ENCODE measurements at places on chromosomes 1 and 21.
A peak's percentile ranks its signal among the peaks of the same experiment; 100 is the strongest.

GRCh38 chr1:61162520-61163258 is 80.3 kb downstream of the NFIA start:
- DNase-seq = peak; percentile 32

GRCh38 chr1:172136925-172137324 is 283.6 kb upstream of the C1orf105 start:
- DNase-seq = peak; percentile 38

- DNase-seq = peak; percentile 38
Observed at GRCh38 chr1:157540852-157541251, 11.5 kb downstream of the FCRL5 start.

GRCh38 chr1:196516373-196516772 is 91.9 kb downstream of the KCNT2 start:
- DNase-seq = peak; percentile 7

DNA sequence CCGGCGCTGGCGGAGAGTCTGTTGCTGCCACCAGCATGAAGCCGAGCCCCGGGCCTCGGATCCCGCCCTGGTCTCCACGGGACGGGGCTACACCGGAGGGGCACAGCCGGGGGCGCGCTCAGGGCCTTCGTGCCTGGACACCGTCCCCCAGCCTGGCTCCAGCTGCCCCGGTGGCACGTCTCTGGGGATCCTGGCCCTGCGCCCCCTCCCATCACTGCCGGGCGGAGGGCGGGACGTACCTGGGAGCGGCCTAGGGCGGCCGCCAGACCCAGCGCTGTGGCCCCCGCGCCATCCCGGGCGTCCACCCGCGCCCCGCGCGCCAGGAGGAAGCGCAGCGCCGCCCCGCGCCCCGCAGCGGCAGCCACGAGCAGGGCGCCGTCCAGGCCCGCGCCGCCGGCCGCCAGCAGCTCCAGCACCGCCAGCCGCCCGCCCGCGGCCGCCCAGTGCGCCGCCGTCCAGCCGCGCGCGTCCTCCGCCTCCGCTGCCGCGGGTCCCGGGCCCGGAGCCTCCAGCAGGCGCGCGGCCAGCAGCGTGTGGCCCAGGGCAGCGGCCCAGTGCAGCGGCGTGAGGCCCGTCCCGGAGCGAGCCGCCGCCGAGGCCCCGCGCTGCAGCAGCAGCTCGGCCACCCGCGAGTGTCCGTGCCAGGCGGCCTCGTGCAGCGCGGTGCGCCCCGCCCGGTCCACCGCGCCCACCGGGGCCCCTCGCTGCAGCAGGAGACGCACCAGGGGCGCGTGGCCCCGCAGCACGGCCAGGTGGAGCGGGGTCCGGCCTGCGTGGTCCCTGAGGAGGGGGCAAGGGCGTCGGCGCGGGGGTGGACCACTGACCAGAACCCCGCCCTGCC is 1.0 kb downstream of the ANKRD65 start:
- DNase-seq = no peak

GRCh38 chr1:109816175-109816811 is 52.6 kb upstream of the EPS8L3 start:
- DNase-seq = peak; percentile 49

GRCh38 chr1:97423403-97423802 is 497.4 kb downstream of the DPYD start:
- no peak for DNase-seq

GRCh38 chr1:34681480-34682451 is 73.1 kb upstream of the GJB5 start:
- peak; percentile 26 for DNase-seq

DNA sequence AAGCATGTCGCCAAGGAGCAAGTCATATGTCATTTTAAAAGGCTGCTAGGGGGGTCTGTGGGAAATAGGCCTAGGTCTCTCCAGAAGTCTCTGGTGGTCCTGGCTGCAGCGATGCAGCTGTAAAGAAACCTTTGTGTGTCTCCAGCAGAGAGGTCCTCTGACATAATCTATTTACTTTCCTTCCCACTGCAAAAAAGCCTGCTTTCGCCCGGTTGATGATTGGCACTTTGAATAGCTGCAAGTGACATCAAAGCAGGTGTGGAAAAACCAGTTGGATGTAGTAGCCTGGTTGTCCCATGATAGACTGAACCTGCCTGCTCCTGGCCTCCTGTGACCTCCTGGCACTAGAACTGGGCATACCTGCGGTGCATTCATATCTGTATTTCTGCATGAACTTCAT is 13.8 kb downstream of the RASSF5 start:
- no peak for DNase-seq

DNA sequence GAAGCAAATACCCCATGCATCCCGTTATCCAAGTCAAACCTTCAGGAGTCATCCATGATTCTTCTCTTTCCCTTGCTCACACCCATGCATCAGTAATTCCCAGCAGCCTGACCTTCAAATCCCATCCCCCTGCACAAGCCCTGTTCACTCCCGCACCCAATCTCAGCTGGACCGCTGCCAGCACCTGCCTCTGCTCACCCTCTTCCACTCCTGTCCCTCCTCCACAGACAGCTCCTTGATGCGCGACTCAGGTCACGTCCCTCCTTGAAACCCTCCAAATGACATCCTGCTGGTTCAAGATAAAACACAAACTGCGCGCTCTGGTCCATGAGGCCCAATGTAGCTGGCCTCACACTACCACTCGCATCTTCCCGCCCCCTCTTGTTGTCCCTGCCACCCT is 43.4 kb upstream of the MPZL1 start:
- DNase-seq = no peak

- peak; percentile 81 for DNase-seq
Observed at GRCh38 chr1:172109359-172109758, 268.1 kb downstream of the DNM3 start.

DNA sequence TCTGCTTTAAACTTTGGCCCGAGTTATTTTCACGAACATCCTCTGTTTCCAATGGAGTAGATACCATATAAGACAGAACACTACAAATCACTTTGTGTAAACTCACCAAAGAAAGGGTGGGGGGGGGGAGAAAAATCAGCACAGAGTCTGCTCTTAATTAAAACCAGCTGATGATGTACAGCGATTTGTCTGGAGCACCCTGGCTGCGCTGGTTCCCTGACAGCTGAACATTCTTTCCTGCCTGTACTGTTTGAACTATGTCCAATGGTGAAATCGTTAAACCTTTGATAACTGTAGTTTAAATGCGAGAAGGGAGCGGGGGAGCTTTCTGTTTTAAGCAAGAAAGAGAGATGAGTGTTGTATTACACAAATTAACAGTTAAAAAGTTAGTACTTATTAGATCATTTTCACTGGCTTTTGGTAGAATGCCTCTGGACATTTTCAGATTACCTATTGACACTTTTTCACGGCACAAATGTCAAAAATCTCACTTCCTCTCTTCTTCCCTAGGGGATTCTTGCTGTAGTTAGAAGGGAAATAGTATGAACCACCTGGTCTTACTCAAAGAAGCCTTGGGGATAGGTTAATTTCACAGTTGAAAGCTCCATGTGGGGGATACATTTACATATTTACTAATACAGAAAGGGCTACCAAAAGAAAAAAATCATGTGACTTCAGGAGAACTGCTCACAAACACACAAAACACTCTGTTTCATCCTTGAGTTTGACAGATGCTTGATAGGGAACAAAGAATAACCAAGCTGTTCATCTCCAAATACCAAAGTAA is 140.2 kb upstream of the RUNX1 start:
- DNase-seq = peak; percentile 96

- DNase-seq = peak; percentile 86
Observed at GRCh38 chr1:232704694-232705680, 75.1 kb upstream of the SIPA1L2 start.

DNA sequence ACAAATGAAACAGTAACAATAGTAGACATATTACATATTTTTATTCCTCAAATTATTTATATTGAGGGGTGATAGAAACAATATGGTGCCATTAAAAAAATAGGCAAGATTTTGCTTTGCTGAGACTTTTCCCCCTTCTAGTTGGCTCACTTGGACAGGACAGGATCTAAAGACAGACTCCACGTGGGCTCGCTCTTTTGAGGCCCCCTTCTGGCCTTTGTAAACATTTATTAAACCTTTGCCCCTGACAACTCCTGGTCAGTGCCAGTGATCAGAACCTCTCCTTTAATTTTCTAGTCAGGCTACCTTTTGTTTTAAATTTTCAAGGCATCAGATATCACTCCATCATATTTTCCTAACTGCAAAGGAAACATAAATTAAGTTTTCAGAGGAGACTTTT is 49.7 kb upstream of the IFI44L start:
- no peak for DNase-seq

DNA sequence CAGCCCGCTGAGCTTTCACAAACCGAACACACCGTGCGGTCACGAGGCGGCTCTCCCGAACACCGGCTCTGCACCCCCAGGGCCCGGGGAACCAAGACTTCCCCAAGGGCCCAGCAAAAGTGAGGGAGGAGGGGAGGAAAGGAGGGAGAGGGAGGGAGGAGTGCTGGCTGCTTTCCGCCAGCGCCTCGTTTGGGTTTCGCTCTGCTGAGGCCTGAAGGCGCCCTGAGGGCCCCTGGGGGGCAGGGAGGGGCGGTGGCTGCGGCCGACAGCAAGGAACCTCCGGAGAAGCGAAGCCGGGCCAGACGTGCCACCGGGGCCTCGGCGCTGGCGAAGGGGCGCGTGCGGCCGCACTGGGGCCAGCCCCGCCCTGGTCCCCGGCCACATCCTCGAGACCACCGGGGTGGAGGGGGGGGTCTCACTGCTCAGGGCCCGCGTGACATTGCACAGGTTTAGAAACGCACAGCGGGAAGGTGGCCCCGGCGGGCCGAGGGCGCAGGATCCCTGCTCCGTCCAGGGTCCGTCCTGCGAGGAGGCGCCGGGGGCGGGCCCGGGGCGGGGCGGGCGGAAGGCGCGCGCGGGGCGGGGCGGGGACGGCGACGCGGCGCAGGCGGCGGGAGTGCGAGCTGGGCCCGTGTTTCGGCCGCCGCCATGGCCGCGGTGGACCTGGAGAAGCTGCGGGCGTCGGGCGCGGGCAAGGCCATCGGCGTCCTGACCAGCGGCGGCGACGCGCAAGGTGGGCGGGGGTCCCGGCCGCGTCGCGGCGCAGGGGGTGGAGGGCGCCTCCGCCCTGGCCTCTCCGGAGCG is at the start of gene PFKL:
TSS of gene PFKL (plus strand) at position 596 of the 804 bp plus-strand sequence. CDS start at position 649, 53 bp downstream.
- peak; percentile 60 for DNase-seq

DNA sequence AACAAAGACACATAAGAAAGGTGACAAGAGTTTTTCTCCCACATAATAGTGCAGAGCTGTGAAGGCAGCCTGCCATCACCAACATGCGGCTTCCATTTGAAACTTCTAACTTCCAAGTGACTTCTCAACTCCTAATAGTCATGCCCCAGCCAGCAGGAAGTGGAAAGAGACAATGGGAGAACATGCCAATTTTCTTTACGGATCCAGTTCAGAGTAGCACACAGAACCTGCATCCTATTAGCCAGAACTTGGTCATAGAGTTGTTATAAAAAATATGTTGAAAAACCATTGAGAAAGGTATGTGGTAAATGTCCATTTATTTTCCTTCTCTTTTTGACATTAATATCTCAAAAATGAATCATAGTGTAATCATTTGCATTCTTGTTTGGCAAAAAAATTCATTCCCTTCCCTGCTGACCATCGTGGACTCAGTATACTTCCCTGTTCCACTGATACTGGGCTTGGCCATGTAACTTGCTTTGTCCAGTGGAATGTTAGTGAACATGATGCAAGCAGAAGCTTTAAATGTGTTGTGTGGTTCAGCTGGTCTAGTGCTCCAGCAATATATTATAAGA is 197.4 kb downstream of the SEC16B start:
- peak; percentile 52 for DNase-seq

- DNase-seq = peak; percentile 91
Observed at GRCh38 chr1:94541246-94542087, at the start of gene F3. Gene F3 (minus strand): TSS chr1:94541759. CDS start chr1:94541636, 123 bp downstream.

GRCh38 chr1:24276791-24277190 is 42.4 kb upstream of the GRHL3 start:
- no peak for DNase-seq

- DNase-seq = no peak
Observed at GRCh38 chr1:61053712-61054600, 28.4 kb upstream of the NFIA start.

- no peak for DNase-seq
Observed at GRCh38 chr1:84368441-84368840, 29.8 kb upstream of the DNASE2B start.

DNA sequence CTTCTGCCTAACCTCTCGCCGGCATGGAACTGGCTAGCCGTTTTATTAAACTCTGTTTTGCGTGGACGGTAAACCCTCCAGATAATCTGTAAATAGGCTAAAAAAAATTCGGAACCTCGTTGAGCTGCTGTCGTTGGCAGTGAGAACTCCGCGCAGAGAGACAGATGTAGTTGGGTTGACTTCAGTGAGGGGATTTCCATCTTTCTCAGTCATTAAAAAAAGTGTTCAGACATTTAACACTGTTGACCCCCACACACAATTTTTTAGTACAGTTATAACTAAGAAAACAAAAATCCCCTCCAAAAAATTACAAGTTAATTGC is 464 bp downstream of the PARK7 start:
- DNase-seq = no peak

- peak; percentile 45 for DNase-seq
Observed at GRCh38 chr1:64304823-64305222, 101.4 kb downstream of the UBE2U start.

GRCh38 chr1:180981596-180982387 is 40.9 kb downstream of the STX6 start:
- DNase-seq = no peak

DNA sequence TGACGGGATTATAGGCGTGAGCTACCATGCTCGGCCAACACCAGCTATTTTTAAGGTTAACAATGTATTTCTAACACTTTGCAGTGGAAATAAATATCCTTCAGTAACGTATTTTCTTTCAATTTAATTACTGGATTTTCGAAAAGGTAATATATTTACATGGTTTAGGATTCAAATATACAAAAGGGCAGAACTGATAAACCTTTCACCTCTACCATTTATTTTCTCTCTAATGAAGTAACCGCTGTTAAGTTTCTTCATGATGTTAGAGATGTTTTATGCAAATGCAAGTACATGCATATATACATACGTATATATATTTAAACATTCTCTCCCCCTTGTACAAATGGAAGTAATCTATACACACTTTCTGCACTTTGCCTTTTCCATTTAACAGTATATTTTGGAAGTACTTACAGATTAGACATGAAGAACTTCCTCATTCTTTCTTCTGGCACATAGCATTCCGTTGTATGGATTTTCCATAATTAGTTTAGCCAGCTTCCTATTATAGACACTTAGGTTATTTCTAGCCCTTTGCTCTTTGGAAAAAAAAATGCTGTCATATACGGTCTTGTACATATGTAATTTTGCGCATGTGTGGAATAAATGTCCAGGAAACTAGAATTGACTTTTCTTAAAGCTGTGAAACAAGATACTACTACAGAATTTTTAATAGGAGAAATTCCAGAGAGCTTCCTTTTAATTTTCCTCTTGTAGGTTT is 14.9 kb upstream of the HJV start:
- no peak for DNase-seq

DNA sequence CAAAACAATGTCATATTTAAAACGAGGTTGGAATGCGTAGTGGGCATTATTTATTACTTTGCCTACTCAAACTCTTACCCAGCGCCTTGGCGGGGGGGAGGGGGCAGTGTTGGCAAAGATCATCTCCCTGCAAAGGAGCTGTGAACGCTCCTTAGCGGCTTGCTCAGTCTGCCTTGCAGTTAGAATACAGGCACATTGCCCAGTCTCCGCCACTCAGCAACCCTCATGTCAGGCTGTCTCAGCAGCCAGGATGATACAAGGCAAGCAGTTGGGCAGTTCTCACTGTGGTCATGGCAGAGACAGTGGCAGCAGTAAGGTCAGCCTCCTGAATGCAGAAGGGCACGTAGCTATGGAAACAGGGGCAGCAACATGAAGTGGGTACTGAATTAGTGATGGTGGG is 170.4 kb upstream of the KCNK2 start:
- DNase-seq = no peak

GRCh38 chr1:31934706-31935629 is 3.2 kb downstream of the PTP4A2 start:
- peak; percentile 66 for DNase-seq

Measured in fibroblast of skin of right biceps (primary cell).